ENCODE measurements at places on chromosomes 12 and 14. TPM values are rescaled to one million over a fixed set of nuclear protein-coding genes. Genes with fewer than 3 reads are reported as not detected.

DNA sequence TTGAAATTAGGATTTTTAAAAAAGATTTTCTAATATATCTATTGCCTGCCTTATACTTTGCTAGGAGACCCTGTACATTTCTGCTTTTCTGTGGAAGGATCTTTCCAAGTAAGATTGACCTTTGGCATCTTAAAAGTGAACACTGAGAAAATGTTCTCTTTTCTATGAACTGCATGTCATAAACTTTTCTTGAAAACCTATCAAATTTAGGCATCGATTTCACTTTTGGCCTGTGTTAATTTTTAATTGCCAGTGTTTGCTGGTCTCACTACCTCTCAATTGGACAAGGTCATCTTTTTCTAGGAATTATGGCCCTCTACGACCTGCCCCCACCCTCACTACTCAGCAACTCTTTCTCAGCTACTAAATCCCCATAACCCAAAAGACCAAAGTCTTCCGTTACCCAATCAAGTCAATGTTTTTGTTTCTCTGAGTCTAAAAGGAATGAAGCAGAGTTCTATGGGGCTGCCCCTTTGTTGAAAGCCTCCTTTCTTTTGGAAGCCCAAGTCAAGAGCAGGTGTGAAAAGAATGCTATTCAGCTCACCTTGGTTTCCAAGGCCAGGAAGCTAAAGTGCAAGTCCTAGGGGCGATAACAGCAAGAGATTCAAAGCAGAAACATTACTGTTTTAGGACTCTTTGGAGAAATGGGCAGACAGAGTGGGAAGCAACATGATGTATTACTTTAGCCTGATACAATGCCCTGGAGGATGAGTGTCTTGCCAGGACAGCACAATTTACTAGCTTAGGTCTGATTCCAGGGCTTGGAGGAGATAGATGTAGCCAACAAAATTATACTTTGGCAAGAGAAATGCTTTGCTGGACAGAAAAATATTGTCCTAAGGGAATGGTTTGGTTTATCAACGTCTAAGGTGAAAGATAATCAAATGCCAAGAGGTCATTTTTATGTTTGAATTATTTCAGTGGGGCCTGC, 55.0 kb downstream of the IGF1 start:
- no peak for DNase-seq

DNA sequence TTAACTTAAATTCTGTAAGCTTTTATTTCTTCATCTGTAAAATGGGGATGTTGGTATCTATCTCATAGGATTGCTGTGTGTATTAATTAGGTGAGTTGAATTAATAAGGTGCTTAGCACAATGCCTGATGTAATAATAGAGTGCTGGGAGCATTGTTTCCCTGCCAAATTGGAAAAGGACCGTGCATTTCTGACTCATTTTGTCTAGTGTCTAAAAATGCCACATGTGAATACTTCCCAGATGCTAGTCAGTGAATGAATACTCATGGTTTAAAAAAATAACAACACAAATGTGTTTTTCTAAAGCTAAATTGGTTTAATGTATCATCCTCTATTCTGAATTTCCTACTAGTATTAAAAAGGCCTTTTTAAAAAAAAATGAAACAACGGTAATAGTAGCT, 45.4 kb upstream of the NEDD1 start:
- no peak for DNase-seq

GRCh38 chr14:34632411-34632978, 2.5 kb upstream of the SNX6 start:
- DNase-seq, result no peak

The CLEC9A gene
- total RNA-seq, result 0.82 TPM

DNA sequence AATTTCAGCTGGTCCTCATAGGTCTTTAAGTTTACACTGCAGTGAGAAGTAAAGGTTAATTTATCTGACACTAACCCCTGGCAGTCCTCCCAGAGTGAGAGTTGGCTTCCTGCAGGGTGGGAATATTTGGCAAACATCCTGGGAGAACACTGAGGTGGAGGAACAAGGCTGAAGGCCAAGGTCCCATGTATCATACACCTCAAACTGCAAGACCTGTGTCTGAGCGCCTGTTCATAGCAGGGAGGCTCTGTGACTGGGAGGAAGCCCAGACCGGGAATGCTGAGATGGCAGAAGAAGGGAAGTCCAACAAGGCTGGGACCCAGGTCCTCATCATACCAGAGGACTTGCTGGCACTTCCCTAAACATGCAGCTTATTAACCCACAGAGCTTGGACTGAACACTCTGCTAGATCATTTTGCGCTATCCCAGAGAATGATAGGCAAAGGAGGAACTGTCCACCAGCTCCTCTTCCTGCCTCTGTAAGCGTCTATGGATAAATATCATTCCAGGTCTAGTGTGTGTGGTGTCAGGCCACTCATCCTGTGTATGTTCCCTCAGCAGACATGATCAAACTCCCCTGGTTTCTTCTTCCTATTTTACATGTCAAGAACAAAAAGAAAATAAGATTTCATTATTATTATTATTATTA, 199.6 kb upstream of the CNOT2 start:
- no peak for DNase-seq

The NYNRIN gene
- 35.1 TPM for total RNA-seq

DNA sequence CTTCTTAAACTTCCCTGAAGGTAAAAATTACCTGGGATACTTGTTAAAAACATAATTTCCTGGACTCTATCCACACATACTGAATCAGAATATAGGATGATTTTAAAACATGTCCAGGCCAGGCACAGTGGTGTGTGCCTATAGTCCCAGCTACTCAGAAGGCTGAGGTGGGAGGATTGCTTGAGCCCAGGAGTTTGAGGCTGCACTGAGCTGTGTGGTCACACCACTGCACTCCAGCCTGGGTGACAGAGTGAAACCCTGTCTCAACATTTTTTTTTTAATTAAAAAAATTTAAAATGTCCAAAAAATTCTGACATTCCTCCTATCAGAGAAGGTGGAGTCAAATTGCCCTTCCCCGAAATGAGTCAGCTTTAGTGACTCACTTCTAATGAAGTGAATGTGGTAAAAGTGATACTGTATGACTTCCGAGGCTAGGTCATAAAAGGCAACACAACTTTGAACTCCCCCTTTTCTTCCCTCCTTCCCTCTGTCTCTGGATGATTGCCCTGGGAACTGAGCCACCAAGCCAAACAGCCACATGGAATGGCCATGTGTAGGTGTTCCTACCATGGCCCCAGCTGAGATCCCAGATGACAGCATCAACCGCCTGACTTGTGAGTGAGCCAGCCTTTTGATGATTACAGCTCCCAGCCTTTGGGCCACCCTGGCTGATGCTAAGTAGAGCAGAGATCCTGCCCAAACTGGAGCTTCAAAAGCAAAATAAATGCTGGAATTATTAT, 36.3 kb downstream of the LIMA1 start:
- no peak for DNase-seq

- no peak for DNase-seq
These were observed 461.0 kb downstream of the FOXG1 start for GRCh38 chr14:29227631-29228030.

The RPS29 gene
- 4,272 TPM for total RNA-seq

The CLEC2D gene
- 12.4 TPM for total RNA-seq

The KRT74 gene
- 0.10 TPM for total RNA-seq

The PLBD1 gene
- 16.9 TPM for total RNA-seq
